ENCODE measurements at places on chromosomes 1 and 21.

DNA sequence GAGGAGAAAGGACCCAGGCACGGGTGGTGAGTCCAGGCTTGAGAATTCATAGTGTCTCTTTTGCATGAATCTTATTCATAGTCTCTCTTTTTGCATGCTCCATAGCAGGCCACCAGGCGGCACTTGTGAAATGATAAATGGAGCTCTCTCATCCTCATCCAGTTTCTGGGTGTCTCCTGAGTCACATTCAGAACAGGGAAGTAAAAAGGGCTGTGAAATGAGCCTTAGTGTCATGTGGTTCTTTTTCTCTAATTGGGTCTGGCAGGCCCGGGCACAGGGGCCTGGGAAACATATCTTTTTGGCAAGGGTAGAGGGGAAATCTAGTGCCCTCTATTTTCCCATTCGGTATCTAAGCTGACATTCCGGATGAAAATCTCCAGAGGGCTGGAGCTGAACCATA, 19.1 kb upstream of the NCF2 start:
- DNase-seq: no peak

- DNase-seq: no peak
Observed at GRCh38 chr1:112255080-112255479, 140.9 kb upstream of the CTTNBP2NL start.

- no peak for DNase-seq
Observed at GRCh38 chr1:161981735-161982506, 41.7 kb downstream of the OLFML2B start.

- no peak for DNase-seq
Observed at GRCh38 chr1:107949467-107950253, 15.3 kb downstream of the VAV3 start.

DNA sequence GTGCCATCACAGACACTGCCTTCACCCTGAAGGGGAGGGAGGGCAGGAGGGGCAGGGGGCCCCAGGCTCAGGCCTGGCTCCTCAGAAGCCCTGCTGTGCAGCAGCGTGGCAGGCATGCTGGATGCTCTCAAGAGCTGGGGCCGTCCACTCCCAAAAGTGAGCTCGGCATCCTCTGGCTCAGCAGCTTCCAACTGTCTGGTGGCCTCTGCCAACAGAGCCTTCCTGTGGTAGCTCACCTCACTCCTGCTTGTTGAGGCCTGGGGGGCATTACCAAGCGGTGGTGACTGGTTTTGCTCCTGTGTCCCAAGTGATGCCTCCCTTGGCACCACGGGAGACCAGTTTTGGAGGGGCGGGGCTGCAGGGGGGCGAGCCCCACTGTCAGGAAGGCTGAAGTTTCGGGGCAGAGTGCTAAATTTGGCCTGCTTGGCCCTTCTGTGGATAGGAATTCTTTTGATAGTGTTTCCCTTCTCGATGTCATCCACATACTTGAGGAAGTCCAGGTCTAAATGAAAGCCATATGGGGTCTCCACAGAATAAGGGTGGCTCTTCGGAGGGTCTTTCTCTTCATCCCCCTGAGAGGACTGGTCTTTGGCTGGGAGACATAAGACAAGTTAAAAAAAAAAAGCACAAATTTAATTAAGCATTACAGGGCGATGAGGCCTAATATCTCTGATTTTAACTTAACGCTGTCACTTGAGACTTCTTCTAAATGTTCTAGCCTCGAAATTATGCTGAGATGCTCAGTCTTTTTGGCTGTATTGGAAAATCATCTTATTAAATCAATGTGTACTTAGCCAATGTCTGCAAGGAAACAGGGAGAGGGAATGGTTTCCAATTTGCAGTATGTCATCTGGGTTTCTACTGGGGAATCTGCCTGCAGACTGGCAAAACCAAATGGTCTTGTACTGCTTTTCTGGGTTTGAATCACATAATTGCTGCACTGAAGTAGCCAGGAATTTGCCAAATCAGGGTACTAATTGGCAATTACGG, 44.4 kb downstream of the KANK4 start:
- no peak for DNase-seq

DNA sequence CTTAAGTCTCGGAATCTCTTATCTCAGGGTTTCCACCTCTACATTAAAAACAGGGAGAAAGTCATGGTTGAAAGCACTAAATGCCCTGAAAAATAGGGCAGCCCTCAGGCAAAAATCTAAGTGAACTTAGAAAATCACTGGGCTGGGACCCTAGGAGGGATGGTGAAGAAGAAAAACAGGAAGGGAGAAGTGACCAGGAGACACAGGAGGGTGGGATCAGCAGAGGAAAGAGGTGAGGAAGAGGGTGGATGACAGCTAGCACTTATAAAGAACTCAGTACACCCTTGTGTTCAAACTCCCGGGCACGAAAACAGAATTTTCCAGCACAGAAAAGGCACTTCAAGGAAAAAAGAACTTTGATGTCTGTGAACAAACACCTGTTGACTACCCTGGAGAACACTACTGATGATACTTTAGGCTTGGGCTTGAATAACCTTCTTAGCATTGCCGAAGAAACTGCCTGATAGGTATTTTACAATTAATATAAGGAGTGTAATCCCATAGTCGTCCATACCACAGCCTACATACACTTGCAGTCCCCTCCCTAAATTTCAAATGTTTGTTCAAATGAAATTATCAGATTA, 2.0 kb downstream of the CHML start:
- no peak for DNase-seq

- DNase-seq: no peak
Observed at GRCh38 chr1:25186161-25187007, 45.9 kb downstream of the SYF2 start.

DNA sequence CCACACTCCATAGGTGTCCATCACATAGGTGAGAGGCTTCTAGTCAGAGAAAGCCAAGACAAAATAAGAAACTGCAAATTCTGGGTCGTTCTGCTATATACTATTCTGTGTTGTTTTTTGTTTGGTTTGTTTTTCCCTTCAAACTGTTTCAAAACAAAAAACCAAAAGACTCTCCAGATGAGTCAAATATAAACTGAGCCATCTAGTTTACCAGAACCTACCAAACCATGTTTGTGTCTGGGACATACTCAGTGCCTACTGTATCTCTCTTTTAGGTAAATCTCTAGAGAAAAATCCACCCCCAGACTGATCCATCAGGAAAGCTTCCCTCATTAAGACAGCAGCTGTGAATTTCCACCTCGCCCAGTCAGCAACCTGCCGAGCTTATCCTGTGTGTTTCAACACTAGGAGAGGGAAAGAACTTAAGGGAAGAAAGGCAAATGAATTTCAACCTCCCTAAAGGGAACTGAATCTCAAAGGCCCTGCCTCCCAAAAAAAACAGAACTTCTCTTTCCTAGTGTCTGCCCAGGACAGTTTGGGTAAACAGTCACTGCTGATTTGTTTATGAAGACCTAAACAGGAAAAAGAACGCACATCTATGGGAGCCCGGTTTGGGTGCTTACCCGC, 17.2 kb downstream of the PPT1 start:
- DNase-seq: no peak

GRCh38 chr1:164534863-164535610, 23.9 kb upstream of the PBX1 start:
- DNase-seq: no peak

DNA sequence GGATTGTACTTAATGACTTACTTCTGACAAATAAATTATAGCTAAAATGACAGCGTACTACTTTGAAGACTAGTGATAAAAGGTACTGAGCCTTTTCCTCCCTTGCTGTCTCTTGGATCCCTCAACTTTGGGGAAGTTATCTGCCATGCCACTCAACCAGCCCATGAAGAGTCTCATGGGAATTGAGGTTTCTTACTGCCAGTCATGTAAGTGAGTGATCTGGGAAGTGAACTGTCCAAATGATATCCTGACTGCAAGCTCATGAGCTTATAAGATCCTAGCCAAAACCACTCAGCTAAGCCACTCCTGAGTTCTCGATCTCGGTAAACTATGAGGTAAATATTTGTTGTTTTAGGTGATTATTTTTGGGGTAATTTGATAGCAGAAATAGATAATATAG, 247.8 kb downstream of the NCAM2 start:
- DNase-seq: no peak

DNA sequence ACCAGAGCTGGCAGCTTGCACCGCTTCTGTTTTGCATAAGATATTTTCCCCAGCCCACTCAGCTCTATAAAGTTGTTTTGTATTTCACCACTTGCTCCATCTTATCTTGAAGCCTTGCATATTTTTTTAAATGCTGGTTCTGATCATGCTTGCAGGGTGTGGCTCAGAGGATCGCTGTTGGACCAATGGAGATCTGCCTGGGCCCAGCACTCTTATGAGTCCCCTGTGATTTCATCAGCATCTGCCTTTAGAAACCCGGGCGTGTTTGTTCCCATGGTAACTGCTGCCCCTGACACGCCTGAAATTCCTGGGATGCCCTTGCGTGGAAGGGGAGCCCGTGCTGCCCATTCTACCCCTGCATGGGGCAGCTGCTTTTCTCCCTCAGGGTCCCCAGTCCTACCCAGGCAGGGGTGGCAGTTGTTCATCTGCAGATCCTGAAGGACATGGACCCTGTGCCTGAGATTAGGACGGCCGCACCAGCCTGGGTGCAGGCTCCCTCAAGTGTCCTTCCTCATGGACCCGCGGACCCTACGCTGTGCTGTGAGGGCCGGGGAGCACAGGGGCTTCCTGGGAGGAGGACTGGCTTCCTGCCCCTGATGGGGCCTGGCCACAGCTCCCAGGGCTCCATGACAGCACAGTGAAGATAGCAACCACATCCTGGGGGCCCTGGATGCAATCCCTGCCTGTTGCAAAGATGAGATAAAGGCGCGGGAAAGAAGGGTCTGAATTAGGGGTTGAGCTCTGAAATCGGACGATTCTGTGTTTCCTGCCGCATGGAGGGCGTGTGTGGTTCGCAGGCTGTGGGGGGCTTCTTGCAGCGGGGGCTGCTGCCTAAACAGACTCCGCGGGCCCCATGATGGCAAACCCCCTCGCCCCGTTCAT, 226.5 kb downstream of the SDCCAG8 start:
- no peak for DNase-seq

GRCh38 chr1:98906809-98907208, 97.9 kb downstream of the PLPPR5 start:
- DNase-seq: no peak

DNA sequence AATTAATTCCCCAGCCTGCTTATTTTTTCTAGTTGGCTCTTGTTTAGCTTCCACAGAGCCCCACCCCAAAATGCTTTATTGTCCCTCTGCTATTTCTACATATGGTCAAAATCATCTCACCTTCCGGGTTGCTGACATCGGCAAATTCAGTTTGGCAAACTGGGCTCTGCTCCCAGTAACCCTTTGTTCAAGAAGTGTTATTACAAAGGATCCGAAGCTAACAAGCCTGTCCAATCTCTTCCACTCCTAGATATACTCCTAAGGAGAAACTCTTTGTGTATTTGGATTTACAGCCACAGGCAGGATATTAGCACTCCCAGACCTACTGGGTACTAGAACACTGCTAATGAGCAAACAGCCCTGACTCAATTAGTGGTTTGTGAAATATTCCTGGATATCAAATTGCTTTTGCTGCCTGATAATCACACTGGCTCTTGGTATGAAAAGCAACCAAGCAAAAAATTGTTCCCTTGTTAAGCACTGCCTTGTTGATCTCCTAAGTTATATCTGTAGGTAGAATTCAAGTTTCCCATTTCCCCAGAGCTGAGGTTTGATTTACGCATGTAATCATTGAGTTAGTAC, 4.0 kb downstream of the JUN start:
- DNase-seq: no peak

- no peak for DNase-seq
Observed at GRCh38 chr1:35650416-35650815, 9.1 kb upstream of the PSMB2 start.

DNA sequence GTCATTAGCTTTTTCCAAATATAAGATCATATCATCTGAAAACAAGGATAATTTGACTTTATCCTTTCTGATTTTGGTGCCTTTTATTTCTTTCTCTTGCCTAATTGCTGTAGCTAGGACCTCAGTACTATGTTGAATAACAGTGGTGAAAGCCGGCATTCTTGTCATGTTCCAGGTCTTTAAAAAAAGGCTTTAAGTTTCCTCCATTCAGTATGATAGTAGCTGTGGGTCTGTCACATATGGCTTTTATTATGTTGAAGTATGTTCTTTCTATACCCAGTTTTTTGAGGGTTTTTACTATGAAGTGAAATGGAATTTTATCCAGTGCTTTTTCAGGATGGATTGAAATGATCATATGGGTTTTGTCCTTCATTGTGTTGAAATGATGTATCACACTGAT, 115.8 kb downstream of the DUSP10 start:
- no peak for DNase-seq

GRCh38 chr1:53376742-53377437, 49.0 kb upstream of the LRP8 start:
- no peak for DNase-seq

DNA sequence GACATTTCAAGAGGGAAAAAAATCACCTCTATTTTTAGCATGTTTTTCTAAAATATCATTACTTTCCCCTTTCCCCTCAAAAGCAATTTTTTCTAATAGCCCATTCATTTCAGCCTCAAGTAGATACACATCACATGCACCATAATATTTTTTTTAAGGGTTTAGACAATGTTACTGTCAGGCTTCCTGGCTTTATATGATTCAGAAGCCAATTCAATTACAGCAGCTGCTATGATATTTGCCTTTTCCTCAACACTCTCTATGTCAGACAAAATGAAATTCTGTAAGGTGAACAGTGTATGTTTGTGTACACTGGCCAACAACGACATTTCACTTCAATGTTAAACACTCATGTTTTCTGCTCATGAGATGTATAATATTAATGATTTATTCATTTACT, 46.5 kb downstream of the OMA1 start:
- DNase-seq: no peak

DNA sequence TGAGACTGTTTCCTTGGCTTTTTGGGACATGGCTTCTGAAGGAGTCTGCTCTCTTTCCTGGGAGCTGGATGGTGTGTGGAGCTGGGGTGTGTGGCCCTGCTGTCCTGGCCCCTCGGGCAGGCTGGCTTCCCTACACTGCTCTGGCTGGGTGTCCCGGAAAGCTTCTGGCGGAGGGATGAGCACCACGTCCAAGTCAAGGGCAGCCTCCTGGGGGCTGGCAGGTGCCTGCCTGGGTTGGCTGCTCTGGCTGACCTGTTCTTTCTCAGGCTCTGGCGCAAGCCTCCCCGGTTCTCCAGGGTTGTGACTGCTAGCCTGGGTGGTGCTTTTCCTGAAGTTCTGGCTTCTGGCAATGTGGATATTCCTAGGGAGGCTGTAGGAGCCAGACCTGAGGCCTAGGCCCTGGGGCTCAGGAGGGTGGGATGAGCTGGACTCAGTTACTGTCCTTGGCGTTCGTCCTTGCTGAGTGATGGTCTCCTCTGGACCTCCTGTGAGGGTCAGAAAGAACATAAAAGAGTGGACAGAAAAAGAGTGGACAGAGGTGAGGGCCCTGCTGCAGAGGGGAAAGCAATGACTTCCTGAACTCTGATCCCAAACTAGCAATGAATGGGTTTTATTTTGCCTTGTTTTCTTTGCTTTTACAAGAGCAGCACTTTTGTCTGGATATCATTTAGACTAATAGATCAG, 9.4 kb downstream of the C1orf116 start:
- DNase-seq: no peak

DNA sequence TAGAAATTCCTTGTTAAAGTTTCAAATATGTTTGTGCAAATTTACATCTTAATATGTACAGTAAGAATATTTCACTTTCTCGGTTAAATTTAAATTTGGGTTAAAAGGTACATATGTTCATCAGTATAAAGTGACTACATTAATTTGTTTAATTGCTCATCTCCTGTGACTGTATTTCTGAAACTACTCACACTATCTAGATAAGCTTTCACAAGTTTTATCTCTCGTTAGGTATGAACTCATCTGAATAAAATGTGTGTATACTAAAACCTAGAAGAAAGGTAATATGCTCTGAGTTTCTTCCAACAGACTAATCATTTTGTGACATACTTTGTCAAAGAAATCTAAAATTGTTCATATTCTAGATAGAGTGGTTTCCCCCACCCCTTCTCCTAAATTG, 150.7 kb downstream of the PATJ start:
- no peak for DNase-seq

- no peak for DNase-seq
Observed at GRCh38 chr1:185442050-185442449, 125.0 kb upstream of the IVNS1ABP start.
